ENCODE measurements at places on chromosomes 16 and 17. TPM values are rescaled to one million over a fixed set of nuclear protein-coding genes. Genes with fewer than 3 reads are reported as not detected.

The MYOCD gene
- not detected for total RNA-seq

The HAP1 gene
- total RNA-seq: 0.11 TPM

The TMEM107 gene
- 12.9 TPM for total RNA-seq

The METTL9 gene
- 78.4 TPM for total RNA-seq

DNA sequence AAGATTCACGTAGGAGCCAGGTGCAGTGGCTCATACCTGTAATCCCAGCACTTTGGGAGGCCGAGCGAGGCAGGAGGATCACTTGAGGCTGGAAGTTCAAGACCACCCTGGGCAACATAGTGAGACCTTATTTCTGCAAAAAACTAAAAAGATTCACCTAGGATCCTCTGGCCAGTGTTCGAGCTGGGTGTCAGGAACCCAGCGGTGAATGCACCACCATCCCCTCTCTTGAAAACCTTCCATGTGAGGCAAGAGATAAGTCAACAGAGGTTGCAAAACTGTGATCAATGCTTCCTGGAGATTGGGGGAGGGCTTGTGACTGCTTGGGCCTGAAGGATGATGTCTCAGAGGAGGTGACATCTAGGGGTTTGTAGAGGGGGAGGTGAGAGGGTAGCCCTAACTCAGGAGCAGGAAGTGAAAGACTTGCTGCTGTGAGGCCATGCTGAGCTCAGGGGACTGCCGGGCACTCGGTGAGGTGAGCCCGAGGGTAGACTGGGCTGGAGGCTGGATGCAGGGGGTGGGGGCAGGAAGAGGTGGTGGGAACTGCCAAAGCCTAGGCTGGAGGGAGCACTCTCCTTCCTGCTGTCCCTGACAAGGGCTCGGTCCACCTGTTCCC lies 11.7 kb downstream of the GJD3 start:
- no peak for DNase-seq

DNA sequence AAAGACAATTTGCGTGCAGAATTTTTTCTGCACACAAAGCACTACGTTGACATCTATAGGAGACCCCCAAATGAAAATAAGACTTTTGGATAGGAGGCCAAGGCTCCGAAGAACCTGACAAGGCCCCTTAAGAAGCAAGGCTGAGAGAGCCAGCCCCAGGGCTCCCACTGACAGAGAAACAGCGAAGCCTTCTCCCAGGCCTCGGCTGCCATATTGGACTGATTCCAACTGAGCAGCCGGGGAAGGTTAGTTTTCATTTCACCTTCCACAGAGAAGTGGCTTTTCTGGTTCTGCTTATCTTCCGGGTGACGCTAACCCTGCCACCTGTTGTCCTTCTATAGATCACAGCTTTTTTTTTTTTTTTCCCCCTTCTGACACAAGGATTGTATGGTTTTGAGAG lies 356.7 kb downstream of the SOX9 start:
- no peak for DNase-seq

DNA sequence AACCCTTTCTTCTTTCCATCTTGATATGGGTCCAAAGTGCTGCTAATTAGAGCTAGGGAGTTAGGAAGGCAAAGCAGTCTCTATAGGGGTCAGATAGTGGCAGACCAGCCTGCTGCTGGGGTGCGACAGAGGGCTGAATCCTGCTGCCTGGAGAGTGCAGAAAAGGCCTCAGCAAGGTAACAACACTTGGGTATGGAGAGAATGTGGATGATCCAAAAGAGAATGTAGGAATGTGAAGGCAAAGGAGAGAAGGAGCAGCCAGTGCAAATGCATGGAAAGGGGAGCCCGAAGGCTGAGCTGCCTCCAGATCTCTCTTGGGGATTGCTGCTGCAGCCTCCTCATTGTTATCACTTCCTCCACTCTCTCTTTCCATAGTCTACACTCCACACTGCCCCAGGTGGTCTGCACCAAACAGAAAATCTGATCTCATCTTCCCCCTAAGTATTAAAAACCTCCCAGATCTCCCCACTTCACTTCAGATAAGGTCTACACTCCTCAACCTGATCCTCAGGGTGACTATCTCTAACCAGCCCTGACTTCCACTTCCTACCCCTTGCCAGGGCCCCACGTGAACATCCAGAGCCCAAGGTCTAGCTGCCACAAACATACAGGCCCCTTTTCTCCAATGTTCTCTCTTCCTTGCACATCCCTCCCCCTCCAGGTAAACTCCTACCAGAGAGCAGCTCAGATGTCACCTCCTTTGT lies 28.8 kb downstream of the TOM1L2 start:
- DNase-seq: no peak

GRCh38 chr17:35890774-35891155 lies 10.6 kb upstream of the CCL5 start:
- no peak for DNase-seq

DNA sequence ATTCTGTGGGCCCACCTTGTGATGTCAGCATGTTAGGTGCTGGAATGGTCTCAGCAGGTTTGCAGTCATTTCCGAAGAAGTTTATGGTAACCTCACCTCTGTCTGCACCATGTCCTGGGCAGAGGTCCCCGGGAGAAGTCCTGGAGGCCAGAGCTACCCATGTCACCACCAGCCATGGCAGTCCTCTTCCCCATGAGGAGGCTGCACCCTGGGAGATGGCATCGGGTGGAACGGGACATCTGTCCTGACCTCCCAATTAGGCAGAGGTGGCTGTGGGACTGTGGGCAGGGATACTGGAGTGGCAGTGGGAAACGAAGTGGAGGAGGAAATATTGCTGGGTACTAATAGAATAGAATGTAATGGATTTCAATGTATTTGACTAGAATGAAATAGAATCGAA lies 511.8 kb upstream of the WSB1 start:
- no peak for DNase-seq

- DNase-seq: no peak
Measured at GRCh38 chr16:84379008-84379708, 10.8 kb downstream of the ATP2C2 start.

DNA sequence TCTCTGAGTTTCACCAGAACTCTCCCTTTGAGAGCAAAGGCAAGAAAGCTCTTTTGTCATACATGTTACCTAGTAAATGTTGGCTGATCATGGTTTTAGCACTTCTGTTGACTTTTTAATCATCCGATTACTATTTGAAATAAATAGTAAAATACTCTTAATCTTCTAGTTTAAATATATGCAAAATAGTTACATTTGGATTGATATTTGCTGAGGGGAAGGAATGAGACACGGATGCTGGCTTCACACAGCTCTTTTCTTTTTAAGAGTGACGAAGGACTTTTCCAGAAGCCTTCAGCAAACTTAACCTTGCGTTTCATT lies 9.4 kb downstream of the NFATC3 start:
- no peak for DNase-seq

- no peak for DNase-seq
Measured at GRCh38 chr17:64097196-64097936, 32.6 kb downstream of the ERN1 start.

DNA sequence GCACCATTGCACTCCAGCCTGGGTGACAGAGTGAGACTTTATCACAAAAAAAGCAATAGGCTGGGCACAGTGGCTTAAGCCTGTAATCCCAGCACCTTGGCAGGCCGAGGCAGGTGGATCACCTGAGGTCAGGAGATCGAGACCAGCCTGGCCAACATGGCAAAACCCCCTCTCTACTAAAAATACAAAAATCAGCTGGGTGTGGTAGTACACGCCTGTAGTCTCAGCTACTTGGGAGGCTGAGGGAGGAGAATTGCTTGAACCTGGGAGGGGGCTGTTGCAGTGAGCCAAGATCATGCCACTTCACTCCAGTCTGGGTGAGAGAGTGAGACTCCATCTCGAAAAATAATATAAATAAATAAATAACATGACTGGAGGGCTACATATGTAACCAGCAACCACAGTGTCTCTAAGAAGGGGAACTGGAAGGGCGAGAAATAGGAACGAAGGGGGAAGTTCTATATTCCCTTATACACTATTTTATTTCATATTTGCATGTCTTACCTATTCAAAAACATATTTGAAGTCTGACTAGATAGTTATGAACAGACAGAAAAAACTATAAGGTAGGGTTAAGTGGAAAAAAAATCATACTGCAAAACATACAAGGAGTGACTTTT lies 25.9 kb downstream of the MYH11 start:
- no peak for DNase-seq

DNA sequence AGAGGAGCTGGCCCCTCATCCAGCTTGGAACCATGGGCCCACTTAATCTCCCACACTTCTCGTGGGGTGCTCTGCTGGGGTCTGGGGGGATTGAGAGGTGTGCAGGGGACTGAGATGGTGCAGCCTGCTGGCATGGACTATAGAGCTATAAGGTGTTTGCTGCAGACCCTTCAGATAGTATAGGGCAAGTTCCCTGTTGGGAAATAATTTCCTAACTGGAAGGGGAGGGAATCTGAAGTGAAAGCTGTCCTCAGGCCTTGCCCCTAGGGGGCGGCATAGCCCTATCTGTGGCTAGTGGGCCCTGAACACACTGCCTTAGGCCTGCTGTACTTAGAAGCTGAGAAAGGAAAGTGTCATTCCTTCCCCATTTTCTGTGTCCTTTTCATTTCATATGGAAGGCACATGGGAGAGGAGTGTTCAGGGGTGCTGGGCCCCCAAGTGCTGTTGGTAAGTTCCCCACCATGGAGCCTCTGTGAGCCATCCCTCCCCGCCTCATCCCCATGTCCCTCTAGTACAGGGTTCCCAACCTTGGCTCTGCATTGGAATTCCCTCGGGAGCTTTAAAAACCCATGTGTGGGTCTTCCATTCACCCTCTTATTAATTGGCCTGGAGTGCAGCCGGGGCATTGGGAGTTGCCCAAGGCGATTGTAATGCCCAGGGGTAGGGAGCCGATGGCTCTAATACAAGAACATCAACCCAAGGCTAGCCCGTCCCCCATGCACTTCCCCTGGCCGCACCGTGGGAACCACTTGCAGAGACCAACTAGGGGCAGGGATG lies 19.7 kb downstream of the GOSR2 start:
- DNase-seq: peak; percentile 27

DNA sequence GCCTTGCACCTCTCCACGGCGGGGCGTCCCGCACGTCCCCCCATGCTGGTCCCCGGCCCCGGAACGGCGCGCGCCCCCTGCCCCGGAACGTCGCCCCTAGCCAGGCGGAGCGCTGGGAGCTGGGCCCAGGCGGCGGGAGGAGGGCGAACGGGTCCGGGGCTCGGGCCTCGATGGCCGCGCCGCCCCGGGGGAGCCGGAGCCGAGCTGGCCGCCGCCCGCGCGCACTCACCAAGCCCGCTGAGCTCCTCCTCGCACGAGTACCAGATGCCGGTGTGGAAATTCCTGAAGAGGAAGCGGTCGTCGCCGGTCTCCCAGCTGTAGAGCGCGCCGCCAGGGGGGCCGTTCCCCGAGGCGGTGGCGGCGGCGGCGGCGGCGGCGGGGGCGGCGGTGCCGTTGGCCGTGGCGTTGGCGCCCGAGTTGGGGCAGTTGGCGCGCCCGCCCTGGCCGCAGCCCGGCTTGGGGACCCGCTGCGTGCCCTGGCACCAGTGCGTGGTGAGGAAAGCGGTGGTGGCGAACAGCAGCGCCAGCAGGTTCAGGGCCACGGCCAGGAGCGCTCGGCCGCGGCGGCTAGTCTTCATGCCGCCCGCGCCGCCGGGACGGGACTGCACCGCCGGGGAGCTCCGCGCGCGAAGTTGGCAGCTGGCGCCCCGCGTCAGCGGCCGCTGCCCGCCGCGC lies 530 bp downstream of the GSG1L start:
- no peak for DNase-seq
